ENCODE measurements at places on chromosomes 7 and 10.

GRCh38 chr7:141597966-141598365, 46.8 kb downstream of the AGK start:
- DNase-seq: no peak

DNA sequence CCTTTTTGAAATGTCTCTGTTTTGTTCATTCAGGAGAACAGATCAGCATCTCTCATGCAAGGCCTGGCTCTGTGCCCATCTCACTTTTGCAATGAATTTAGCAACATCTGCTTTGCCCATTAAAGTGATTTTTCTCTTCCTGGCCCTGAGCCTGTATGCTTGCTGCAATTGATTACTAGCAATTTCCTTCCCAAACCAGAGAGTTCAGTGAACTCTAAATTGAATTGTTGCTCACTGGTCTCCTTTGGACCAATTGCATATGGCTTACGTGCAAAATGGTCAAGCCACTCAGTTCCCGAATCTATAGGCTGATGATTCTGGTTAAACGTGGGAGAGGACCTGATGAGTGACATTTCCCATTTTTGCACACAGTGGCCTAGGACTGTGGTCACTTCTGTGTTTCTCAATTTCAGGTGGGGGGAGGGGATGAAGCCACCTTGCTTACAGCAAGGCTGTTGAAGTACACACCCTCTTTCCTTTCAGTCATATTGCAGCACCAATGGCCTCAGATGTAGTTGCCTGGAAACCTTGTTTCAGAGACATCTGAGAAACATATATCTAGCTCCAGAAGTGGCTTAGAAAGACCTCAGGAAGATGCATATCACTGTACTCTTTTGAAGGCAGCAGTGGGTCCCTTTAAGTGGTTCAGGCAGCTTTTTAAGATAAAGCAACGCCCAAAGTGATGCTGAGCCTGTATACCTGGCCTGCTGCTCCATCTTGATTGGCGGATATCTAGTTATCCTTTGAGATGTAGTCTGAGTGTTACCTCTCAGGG, 201.4 kb downstream of the PTEN start:
- peak; percentile 74 for DNase-seq

DNA sequence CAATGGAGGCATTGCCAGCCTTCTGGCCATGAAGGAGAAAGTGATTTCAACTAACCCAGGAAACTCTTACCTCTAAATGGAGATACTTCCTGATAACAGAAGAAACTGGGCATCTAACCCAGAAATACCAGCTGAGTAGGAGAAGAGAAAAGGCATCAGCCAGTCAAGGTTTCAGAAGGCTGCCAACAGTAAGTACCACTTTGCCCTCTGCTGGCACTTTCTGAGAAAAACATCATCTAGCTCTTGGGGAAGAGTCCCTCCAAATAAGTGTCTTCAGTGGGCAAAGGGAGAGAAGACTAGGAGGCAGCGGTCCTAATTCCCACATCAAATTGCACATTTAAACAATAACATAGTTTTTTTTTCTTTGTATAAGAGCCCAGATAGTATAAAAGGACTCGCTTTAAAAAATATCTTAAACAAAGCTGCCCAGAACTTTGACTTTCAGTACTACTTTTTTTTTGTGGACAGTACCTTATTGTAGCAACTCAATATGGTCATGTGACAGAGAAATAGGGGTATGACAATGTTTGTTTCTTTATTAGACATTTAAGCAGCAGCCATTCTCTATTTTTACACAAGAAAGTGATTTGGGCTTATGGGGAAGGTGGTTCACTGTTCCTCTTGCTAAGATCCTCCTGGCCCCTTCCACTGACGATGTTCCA, 157.3 kb downstream of the CTTNBP2 start:
- DNase-seq: peak; percentile 37

DNA sequence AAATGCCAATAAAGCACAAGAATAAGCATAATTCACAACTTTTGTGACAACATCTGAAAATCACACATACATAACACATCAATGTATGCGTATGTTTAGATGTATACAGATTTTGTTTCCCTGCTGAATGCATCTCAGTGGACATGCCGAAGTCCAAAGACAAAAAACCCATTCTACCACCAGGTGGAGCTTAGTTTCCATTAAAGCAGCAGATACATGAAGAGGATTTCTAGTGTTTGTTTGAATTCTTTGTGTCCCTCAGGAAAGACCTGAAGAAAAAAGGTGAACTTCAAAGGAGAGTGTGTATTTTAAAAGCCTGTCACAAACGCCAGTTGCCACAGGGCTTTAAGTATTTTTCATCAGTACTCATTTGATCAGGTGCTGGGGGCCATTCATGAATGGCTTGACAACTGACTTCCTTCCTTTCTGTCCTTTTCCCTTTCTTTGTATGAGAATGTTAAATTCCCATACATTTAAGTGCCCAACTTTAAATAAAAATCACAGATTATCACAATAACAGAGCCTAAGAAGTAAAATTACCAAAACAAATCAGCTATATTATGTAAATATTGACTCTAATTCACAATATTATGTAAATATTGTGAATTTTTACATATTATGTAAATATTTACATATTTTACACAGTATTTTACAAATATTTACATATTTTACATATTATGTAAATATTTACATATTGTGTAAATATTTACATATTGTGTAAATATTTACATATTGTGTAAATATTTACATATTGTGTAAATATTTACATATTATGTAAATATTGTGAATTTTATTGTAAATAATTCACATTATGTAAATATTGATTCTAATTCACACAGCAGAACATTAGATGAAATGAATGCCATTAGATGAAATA, 343.0 kb downstream of the CRPPA start:
- DNase-seq: peak; percentile 60

- DNase-seq: no peak
Observed at GRCh38 chr7:103799298-103799697, 190.2 kb downstream of the RELN start.

- DNase-seq: no peak
Observed at GRCh38 chr10:31905586-31905985, 23.0 kb downstream of the ARHGAP12 start.

GRCh38 chr7:102284891-102285539, 1.7 kb upstream of the SH2B2 start:
- DNase-seq: no peak

- DNase-seq: no peak
Observed at GRCh38 chr10:92184977-92185376, 105.9 kb downstream of the CPEB3 start.

- no peak for DNase-seq
Observed at GRCh38 chr7:2978408-2978807, 65.3 kb downstream of the CARD11 start.

DNA sequence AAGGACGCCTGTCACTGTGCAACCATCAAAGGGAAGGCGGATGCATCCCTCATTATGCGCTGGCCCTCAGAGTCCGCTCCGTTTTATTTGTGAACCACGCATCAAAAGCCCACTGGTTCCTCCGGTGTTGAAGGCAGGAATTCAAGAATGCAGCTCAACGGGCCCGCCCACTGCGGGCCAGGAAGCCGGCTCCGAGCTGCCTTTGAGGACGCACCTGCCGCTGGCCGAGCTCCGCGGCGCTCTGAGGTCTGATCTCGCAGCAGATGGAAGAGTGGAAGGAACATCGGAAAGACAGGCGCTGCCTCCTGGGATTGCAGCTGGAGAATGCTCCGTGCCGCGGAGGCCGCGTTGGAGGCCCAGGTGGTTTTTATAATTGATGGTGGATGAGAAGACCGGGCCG, 56.9 kb upstream of the ADGRA1 start:
- no peak for DNase-seq

GRCh38 chr10:50447691-50448090, 176.1 kb downstream of the SGMS1 start:
- no peak for DNase-seq

All from fibroblast of skin of right quadriceps (primary cell).